ENCODE measurements at places on chromosomes 7 and 10.

DNA sequence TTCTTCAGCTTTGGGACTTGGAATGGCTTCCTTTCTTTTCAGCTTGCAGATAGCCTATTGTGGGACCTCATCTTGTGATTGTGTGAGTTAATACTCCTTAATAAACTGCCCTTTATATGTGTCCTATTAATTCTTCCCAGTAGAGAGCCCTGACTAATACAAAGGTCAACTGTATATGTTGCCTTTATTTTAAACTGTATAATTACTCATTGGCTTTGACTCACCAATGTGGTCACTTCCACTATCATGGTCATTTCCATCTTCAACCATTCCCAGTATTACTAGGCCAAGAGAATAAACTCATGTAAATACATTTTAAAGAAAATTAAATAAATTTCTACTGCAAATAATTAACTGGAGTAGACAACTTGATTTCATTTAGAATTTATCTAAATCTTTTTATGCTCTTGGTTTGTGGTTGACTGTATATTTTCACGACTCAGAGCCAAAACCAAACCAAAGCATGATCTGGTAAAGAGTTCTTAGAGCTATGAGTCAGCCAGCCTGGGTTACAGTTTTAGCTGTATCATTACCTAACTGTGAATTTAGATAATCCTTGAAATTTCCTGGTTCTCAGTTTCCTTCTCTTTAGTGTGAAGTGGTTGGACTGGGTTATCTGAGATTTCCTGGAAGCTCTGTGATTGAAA lies 188.4 kb downstream of the PPP1R3A start:
- DNase-seq = no peak

DNA sequence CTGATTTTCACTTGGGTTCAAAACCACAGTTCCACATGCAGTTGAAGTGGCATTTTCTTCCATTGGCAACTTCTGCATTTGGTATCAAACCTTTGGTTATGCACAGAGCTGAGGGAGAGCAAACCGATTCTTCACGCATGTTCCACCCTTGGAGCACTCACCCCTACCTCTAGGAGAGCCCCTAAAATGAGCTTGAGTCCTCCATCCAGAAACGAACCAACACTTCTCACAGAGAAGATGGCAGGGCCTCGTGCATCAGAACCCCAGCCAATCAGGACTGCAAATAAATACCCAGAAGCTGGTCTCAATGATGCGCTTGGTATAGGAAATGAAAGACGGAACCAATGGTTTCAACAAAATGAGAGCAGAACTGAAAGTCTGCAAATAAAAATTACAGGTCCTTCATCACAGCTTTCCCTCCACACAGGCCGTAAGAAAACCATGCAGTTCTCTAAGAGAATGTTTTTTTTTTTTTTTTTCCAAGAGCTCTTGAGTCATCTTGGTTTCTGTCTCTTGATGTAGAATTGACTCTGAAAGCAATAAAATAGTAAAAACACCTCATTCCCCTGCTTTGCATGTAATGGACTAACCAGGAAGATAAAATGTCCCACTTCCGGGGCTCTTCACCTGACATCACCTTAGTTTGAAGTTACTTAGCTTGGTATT lies 23.9 kb downstream of the KLF6 start:
- DNase-seq = no peak

DNA sequence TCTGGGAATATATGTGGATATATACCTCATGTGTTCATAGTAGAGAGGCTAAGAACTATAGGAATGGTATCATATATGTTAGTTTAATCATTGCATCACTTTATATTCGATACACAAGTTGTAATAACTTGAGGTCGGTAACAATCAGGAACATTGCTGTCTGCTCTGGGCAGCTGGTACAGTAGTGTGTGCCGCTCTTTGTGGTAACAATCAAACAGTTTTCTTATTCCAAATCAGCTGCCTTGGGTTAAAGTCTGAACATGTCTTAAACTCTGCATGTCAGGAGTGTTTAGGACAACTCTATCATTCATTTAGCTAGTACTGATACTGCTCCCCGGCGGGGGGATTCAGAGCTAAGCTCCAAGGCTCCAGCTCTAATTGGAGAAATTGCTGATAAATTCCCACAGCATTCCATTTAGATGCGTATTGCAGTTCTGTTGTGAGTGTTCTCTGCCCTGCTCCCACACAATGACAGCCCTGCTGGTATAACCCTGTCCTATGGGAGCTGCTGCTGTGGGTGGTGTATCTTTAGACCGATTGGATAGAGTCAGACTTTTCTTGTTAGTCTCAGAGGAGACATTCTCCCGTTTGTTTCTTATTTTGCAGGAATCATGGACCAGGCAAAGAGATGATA lies 707.5 kb upstream of the FZD8 start:
- DNase-seq = no peak

DNA sequence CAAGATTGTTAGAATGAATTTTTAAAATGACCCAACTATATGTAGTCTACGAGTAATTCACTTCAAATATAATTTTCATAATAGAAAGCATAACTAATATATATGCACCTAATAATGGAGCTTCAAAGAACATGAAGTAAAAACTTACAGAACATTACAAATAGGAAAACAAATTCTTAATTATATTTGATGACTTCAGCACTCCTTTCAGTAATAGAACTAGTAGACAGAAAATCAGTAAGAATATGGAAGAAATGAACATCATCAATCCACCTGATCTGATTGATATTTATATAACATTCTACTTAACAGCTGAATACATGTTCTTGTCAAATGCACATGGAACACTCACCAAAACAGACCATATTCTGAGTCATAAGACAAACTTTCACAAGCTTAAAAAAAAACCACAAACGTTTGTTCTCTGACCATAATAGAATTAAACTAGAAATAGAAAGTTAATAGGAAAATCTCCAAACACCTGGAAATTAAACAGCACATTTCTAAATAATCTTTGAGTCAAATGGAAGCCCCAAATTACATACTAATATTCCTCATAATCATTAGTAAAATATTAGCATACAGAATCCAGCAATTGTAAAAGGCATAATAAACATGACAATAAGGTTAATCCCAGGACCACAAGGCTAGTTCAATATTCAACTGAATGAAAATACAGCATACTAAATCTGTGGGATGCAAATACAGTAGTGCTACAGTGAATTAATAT lies 48.0 kb downstream of the BRAF start:
- DNase-seq = no peak

DNA sequence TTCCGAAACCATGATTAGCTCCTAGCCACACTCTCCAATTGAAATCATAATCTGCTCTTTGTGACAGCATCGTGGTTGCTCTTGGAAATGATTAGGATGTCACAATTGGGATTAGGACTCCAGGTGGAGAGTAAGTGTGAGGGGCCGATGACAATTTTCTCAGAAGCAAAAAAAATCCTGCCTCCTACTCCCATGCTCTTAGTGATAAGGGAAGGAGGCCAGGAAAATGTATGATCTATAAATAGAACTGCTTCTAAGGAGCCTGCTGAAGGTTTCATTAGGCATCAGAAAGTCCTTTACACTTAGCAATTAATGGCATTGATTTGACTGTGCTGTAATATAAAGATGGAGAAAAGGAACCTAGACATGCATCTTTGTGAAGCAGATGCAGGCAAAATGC lies 226.3 kb upstream of the AGK start:
- DNase-seq = no peak

DNA sequence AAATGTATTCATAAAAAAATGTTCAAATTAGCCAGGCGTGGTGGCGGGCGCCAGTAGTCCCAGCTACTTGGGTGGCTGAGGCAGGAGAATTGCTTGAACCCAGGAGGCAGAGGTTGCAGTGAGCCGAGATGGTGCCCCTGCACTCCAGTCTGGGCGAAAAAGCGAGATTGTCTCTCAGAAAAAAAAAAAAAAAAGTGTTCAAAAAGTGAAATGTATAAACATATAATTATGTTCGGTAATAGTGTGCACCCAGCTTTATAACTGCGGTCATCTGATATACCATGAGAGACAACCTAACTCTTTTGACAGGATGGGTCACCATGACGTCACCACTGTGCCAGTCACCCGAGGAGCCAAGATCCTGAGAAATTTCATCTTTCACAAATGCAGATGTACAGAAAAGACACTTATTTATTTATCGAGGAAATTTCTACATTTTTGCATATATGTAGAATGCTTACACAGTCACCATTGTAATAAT lies 594 bp upstream of the RP9 start:
- no peak for DNase-seq

GRCh38 chr7:80844916-80845315 lies 73.9 kb downstream of the SEMA3C start:
- DNase-seq = no peak

Measured in NCI-H2029 (cell line).